WTC11 (cell line): ENCODE measurements at places on chromosomes 6 and 20.

DNA sequence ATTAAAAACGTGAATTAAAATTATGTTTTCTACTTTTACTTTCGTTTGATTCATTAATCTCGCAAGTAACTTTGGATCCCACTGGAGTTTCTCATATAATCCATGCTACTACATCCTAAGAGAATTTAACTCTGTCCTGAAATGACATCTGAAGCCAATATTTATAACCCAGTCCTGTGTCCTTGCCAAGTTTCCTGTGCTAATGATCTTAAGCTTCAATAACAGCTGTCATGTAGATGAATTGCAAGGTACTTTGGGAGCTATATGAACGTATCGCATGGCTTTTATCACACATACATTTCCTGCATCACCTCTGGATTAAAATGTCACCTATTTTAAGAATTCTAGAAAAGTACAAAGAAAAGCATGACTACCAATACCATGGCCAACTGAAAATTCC is 833.8 kb upstream of the CITED2 start:
- no peak for DNase-seq

DNA sequence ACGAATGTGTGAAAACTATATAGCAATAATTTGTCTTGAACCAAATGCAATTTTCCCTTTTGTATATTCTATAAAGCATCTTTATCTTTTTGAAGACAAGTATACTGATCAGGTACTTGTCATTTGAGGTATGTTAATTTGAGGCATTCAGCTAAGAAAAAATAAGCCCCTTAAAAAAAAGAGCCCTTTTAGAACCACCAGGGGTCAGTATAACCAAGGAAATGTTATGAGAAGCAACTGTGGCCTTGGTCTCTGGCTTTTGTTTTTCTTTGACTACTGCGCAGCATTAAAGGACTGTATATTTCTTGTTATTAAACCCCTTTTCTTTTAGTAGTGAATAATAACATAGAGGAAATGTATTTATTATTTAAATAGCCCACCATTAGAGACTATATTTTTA is 43.1 kb downstream of the CD109 start:
- no peak for DNase-seq

GRCh38 chr6:43835872-43836419 is 65.9 kb downstream of the VEGFA start:
- no peak for DNase-seq

- no peak for DNase-seq
Measured at GRCh38 chr6:34953061-34954025, 64.3 kb downstream of the ANKS1A start.

DNA sequence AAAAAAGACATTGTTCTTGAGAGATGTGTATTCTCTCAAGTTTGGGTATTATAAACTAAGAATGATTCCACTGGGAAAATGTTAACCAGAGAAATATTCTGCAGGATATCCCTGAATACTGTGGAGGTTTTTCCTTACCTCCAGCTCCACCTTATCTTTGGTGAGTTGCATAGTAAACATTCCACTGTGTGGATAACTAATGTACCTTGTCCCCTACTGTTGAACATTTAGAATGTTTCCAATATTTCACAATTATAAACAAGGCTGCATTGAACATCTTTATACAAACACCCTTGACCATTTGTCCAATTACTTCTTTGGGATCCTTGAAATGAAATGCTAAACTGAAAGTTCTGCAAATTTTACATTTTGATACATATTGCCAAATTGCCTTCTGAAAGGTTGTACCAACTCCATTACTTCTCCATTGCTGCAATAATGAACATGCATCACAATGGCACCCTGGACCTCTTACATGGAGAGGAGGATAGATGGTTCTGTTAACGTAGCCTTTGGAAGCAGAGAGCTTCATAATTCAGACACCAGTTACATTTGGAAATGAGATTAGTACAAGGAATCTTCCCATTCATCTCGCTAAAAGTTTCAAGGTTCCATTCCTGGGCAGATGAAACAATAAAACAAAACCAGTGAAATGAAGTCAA is 35.0 kb upstream of the STK35 start:
- DNase-seq: no peak

DNA sequence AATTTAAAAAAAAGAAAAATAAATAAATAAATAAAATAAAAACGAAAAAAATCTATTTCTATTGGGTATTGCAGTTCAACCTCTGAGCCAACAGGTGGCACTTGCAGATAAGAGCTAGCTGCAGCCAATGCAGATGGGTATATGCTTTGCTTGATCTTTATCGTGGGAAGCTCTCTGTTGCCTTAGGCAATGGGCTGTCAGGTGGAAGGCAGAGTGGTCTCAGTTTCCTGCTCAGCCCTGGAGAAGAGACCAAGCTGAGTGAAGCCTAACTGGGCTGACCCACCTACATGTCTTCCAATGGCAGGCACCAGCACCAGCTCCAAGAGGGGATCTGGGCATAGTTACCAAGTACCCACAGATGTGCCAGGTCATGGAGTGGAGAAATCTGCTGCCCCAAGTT is 95.0 kb downstream of the AK9 start:
- DNase-seq: peak; percentile 20

GRCh38 chr6:108658174-108658573 is 97.5 kb downstream of the FOXO3 start:
- DNase-seq: no peak

- DNase-seq: peak; percentile 54
Measured at GRCh38 chr20:59518881-59519706, 85.2 kb upstream of the PHACTR3 start.

- DNase-seq: no peak
Measured at GRCh38 chr6:45677381-45678284, 299.9 kb upstream of the SUPT3H start.

DNA sequence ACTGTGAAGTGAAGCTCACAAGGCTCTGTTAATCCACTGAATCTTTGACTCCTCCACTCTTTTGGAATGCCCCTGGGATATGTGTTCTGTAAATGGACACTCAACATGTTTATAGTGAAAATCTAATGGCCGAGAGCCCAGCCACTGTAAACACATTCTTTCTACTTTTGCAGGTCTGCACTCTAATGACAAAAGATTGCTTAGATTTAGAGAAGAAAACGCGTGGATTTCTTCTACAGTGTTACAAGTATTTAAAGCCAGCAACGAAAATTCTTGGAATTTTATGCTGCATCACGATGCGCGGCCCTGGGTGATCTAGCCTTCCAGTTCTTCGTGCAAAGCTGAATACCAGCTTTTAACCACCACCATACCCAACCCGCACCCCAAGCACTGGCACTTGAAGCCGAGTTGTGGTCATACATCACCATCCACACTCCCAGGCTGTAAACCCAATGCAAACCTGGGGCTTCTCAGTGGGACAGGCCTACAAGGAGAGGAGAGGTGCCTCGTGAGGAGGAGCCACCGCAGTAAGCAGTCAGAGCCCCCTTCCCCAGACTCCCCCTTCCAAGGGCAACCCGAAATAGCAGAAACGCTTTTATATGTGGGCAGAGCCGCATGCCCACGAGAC is 3.7 kb upstream of the FOXO3 start:
- DNase-seq: no peak

DNA sequence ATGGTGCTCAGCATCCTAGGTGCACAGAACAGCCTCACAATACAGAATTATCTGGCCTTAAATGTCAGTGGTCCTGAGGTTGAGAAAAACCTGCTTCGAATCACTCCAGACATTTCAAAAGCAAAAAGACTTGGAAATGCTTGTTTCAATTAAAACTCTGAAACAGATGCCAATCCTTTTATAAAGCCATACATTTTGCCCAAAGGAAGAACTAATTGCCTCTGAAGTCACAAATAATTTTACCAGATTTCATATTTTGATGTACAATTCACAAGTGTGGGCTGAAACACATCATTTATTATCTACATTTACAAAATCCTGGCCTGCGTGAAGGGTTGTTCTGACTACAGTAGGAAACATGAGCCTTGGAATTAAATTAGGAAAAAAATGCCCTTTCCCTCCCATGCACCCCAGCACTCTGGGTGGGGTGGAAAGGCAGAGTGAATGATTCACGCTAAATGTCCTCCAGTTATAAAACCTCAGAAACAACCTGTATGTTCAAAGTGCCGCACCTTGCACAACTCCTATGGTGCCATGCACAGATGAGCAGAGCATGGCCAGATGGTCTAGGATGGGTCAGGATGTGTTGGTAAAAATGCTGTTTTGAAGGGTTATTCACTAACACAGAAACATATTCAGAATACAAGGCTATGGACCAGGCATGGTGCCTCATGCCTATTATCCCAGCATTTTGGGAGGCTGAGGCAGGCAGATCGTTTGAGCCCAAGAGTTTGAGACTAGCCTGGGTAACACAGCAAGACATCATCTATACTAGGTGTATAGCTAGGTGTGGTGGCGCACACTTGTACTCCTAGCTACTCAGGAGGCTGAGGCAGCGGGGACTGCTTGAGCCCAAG is 87.0 kb downstream of the ZMYND8 start:
- DNase-seq: no peak

GRCh38 chr20:1336699-1337367 is 7.9 kb upstream of the SDCBP2 start:
- no peak for DNase-seq

DNA sequence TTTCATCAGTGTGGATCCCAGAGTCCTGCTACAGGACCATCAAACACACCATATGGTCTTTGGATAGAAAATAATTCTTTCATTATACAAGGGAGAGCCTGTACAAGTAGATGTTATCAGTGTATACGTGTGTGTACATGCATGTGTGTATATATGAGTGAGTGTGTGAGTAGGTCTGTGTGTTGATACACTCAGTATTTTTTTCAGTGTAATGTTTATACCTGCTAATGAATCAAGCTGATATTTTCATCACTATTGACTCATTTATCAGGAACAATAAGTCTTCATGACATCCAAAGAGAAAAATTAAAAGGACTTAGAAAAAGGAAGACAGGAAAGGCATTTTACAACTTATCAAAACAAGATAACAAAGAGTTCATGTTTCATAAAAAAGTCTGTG is 66.5 kb downstream of the EPM2A start:
- no peak for DNase-seq

DNA sequence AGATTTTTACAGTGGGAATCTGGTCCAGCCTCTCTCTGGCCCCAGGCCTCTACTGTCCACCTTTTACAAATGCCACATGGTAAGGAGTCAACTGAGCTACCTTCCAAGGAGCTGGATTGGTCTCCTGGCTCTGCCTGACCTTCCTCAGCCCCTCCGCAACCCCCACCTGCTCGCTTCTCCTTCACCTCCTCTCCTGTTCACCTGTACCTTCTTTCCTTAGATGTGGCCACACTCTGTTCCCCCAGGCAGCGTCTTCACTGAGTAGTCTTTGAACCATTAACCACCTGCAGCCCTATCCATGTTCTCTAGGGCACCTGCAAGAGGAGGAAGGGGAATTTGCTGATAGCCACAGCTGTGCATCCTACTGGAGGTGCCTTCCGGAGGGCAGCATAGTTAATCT is 55.3 kb upstream of the DDR1 start:
- no peak for DNase-seq
